Breast epithelium (tissue), 4 donors: ENCODE measurements at places on chromosomes 13 and 19. TPM values are rescaled to one million over a fixed set of nuclear protein-coding genes. Genes with fewer than 3 reads are reported as not detected.

The DDA1 gene
- total RNA-seq: 9.2 TPM

The ZNF471 gene
- 5.9 TPM for total RNA-seq

The BTBD2 gene
- 54.4 TPM for total RNA-seq

The BCAM gene
- 75.4 TPM for total RNA-seq

The SEMA6B gene
- total RNA-seq: 2.3 TPM

- no peak for DNase-seq
Measured at GRCh38 chr13:113075711-113076110, 29.9 kb upstream of the F7 start.

GRCh38 chr13:74250738-74251190 lies 116.6 kb upstream of the KLF12 start:
- DNase-seq: no peak

- no peak for DNase-seq
Measured at GRCh38 chr13:83498045-83498444, 384.2 kb downstream of the SLITRK1 start.

- no peak for DNase-seq
Measured at GRCh38 chr19:887072-887471, 5.9 kb downstream of the MED16 start.

DNA sequence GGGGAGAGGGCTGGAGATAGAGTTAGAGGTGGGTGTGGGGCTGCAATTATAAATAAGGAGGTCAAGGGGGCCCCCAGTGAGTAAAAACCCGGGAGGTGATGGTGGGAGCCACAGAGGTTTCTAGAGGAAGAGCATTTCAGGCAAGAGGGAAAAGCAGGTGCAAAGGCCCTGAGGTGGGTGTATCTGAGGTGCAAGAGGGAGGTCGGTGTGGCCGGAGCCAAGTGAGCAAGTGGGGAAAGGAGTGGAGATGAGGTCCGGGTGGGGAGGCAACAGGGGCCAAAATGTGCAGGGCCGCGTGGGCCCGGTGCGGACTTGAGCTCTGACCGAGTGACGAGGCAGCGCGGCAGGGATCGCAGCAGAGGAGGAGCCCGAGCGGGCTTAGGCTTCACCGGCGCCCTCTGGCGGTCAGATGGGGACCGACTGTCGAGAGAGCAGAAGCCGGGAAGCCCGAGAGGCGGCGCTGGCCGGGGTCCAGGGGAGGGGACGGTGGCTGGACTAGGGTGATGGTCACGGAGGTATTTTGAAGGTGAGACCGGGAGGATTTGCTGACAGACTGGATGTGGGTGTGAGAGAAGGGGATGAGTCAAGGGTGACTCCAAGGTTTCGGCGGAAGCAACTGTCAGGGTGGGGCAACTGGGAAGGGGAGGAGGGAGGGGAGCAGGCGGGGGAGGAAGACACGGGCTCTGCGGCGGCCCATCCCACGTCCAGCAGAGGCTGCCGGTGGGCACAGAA lies 17.7 kb upstream of the SPACA4 start:
- DNase-seq: peak; percentile 86

DNA sequence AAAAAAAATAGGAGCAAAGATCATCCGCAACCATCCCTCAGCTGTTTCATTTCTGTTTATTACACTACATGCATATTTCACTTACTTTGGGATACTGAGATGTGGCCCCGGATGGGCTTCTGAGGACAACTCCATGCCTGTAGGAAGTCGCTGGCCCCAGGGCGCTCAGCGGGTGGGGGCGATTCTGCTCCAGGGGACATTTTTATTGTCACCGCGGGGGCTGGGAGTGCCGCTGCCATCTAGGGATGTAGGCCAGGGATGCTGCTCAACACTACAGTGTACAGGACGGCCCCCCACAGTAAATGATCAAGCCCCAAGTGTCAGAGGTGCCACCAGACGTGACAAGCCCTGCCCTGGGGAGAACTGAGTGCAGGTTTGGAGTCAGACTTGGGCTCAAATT lies 6.4 kb upstream of the BST2 start:
- DNase-seq: no peak

DNA sequence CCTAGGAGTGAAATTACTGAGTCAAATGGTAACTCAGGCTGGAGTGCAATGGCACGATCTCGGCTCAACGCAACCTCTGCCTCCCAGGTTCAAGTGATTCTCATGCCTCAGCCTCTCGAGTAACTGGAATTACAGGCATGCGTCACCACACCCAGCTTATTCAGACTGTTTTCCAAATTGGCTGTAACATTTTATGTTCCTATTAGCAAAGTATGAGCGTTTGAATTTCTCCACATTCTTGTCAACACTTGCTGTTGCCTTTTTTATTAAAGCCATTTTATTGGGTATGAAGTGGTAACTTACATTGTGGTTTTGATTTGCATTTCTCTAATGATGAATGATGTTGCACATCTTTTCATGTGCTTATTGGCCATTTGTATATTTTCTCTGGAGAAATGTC lies 7.9 kb downstream of the IPO5 start:
- DNase-seq: no peak

GRCh38 chr13:106078191-106078590 lies 457.3 kb downstream of the EFNB2 start:
- DNase-seq: no peak

DNA sequence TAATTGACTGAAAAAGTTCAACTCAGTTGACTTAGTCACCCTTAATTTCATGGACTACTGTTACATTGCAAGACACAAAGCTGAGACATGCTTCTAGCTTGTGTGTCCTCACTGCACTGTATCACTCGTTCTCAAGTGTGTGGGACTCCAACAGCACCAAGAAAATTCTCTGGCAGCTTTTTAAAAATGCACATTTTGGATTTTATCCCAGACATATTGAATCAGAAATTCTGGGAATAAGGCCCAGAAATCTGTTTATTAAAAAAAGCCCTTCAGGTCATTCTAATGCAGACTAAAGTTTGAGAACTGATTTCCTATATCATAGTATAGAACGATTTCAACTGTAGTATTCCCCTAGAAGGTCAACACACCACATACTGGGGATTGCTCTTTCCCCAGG lies 1485.3 kb downstream of the PCDH9 start:
- no peak for DNase-seq

DNA sequence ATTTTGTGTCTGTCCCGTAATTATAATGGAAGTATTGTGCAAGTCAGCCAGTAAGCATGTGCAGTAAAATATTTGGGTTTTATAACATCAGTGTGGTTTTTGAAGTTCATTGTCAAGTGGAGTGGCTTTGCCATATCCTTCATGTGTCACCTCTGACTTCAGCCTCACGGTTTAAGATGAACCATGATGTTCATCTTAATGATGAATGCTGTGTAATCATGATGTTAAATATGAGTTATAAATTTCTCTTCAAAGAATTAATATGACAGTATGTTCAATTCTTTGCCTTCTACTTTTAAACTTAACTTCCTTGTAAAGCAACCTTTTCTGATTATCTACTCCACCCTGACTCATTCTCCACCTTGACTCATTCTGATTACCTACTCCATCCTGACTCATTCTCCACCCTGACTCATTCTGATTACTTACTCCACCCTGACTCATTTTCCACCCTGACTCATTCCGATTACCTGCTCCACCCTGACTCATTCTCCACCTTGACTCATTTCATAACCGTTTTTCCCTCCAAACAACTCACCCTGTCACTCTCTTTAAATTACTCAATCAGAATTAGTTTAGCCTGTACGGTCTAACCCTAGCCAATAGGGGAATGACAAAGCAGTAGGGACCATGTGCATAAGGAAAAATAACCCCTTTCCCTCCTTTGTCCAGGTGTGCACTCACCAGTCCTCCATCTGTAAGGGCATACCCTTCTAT lies 50.3 kb upstream of the ANKRD10 start:
- no peak for DNase-seq

DNA sequence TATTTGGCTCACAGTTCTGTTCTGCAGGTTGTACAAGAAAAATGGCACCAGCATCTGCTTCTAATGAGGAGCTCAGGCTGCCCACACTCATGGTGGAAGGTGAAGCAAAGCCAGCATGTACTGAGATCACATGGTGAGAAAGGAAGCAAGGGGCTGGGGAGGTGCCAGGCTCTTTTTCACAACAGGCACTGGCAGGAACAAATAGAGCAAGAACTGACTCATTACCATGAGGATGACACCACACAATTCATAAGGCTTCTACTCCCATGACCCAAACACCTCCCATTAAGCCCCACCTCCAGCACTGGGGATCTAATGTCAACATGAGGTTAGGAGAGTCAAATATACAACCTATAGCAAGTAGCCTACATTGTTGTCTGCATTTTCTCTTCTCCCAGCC lies 522.6 kb downstream of the RFC3 start:
- DNase-seq: no peak

DNA sequence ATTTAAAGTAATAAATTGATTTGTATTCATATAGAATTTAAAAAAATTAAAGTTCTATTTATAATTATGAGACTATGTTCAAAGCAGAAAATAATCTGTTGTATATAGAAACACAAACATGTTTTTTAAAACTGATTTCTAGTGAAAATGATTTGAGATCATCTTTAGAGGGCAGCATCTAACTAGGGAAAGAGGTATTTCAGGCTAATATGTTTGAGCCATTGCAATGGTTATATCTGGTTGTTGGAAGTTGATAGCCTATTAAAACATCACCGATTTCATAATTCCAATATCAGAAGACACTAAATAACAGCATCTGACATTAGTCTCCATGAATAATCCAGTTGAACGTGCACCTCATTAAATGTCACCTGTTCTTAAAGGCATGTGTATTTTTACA lies 79.8 kb upstream of the SLITRK6 start:
- DNase-seq: no peak

- no peak for DNase-seq
Measured at GRCh38 chr13:97074618-97075017, 80.3 kb upstream of the OXGR1 start.

GRCh38 chr13:74845806-74846205 lies 636.2 kb downstream of the TBC1D4 start:
- no peak for DNase-seq

GRCh38 chr19:13150931-13151604 lies 857 bp downstream of the IER2 start:
- DNase-seq: peak; percentile 48

GRCh38 chr19:49425922-49426592 lies 869 bp downstream of the GFY start:
- no peak for DNase-seq

DNA sequence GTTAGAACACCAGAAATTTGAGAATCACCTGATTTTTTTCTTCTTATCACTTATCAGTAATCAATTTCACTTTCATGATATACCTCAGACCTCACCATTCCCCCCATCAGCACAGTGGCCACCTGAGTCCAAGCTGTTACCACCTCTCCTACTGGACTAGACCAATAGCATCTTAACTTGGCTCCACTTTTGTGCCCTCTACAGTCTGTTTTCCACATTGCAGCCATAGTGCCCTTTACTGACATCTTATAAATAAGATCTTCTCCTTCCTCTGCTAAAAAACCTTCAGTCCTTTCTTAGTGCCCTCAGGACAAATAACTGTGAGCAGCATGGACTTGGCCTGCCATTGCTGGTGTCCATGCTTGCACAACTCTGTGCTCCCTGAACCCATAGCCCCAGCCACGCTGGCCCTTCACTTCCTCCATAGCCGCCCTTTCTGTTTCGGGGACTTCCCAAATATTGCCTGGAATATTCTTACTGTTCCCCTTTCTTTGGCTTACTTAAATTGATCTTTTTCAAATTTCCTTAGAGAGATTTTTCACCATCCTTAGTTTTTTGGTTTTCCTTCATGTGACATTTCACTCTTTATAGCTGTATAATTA lies 380.8 kb downstream of the LMO7 start:
- DNase-seq: no peak
